ENCODE measurements at places on chromosomes 7 and 10.

DNA sequence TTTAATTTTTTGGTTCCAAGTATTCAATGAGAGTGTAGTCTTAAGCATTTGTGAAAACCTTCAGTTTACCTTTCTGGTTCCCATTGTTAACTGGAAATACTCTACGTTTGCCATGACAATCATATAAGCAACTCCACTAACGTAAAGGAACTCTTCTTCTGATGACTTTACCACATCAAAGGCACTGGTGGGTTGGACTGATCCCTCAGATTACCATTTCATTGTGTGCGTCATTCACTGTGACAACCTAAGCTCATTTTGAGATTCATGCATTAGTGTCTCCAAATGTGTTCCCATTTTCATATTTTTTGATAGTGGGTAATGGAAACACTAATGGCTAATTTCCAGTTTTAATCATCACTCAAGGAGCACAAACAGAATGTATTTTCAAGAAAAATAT, 119.9 kb upstream of the COL1A2 start:
- peak; percentile 57 for DNase-seq

DNA sequence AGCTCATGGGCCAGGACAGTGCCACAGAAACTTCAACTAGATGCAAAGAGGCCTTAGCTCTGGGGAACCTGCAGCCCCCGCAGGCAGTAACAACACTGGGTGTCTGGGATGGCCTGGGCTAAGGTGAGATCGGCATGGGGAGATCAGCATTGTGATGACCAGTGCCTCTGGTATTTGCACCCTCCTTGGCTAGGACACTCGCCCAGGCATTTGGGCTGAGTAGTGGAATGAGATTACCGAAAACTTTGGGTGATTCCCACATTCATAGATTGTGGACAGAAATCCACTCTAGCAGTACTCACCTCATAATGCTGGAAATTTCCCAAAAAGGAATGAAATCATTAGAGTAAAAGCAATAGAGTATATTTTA, 70.6 kb upstream of the ZMIZ2 start:
- no peak for DNase-seq

DNA sequence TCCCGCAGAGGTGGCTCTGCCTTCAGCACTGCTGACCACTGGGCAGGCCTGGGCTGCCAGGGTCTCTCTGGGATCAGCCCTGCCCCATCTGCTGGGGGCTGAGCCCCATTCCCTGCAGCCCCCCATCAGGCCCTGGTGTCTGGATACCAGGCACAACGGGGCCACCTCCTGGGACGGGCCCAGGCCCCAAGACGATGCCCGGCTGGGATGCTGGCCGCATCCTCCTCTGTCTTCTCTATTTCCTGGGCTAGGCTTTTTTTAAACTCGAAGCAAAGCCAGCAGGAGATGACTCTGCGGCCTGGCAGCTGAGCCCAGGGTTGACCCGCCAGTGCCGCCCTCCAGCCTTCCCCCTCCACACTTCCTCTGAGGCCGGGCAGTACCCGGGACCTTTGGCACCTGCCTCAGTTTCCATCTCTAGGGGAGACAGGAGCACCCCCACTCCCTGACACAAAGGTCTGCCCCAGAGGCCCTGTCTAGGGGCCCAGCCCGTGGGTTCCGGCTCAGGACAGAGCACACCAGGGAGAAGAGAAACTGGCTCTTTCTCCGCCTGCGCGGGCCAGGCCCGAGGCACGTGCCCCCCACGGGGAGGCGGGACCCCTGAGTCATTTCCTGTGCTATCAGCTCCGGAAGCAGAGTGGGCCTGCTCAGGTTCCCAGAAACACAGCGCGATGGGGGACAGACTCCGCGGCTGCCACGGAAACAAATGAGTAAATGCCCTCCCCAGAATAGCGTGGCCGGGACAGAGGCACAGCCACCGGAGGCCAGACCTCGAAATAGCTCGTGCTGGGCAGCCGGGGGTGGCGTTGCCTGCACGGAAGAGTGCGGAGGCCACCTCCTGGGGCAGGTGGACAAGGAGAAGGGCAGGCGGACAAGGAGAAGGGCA, 84.6 kb upstream of the PDGFA start:
- DNase-seq, result peak; percentile 80

DNA sequence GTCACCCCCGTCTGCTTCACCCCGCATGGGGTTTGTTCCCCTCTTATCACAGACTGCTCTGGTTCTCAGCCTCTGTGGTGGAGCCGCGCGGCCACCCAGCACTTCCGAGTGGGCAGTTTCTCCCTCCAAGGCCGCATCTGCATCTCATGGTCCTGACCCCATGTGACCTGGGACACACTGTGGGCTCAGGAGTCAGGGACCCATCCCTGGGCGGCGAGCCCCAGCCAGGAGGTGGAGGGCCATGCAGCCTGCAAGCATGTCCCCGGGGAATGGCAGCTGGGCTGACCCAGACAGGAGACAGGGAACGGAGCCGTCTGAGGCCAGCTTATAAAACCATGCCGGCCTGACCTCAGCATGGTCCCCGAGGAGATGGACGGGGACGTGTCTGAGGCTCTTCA, 25.2 kb upstream of the TTYH3 start:
- no peak for DNase-seq

GRCh38 chr10:79459243-79459642, 13.8 kb upstream of the ZCCHC24 start:
- no peak for DNase-seq

DNA sequence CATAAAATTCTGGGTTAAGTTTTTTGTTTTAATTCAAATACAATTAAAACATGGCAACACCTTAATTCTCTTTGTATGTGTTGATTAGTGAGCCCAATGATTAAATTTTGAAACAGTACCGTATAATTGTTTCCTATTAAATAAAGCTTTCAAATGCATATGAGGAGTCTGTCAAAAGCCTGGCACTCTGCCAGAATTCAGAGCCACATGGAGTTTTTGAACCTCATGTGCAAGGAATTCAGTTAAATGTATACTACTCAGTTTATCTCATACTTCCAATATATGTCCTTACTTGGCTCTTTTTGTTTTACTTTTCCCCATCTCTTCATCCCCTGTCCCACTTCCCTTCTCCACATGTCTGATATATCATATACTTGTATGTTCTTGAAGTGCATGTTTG, 165.6 kb upstream of the FAM3C start:
- DNase-seq, result no peak

GRCh38 chr7:156458011-156458410, 182.6 kb upstream of the RNF32 start:
- DNase-seq, result no peak

GRCh38 chr10:78910021-78910420, 158.7 kb upstream of the ZMIZ1 start:
- no peak for DNase-seq

DNA sequence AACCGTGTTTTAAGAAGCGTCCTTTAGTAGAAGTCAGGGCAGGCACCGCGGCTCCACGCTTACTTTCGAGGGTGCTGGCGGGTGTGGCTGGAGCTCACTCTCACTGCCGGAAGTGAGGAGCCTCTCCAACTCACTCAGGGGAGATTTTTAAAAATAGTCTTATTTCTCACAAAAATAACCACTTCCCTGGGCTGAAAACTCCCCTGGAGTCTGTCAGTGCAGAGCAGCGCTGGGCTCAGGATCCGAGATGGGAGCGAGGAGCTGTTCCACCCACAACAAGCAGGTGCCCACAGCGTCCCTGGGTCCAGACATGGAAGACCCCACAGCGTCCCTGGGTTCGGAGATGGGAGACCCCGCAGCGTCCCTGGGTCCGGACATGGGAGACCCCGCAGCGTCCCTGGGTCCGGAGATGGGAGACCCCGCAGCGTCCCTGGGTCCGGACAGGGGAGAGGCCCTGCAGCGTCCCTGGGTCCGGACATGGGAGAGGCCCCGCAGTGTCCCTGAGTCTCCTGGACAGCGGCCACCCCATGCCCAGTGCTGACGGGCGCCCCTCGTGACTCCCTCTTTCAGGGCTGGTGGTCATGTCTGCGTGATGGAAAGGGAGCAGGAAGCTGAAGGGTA, 51.2 kb downstream of the VIPR2 start:
- DNase-seq, result no peak

Measured in thymus (tissue), 14 donors.